ENCODE measurements at places on chromosomes 1 and 21.

- no peak for DNase-seq
Observed at GRCh38 chr1:55696181-55696754, 481.1 kb upstream of the USP24 start.

GRCh38 chr1:107145637-107146036, 4.8 kb downstream of the NTNG1 start:
- peak; percentile 17 for DNase-seq

GRCh38 chr1:169052727-169053126, 53.8 kb upstream of the ATP1B1 start:
- no peak for DNase-seq

- DNase-seq = no peak
Observed at GRCh38 chr1:60225486-60225885, 151.9 kb upstream of the C1orf87 start.

GRCh38 chr1:63643926-63644325, 50.7 kb downstream of the PGM1 start:
- DNase-seq = peak; percentile 98

DNA sequence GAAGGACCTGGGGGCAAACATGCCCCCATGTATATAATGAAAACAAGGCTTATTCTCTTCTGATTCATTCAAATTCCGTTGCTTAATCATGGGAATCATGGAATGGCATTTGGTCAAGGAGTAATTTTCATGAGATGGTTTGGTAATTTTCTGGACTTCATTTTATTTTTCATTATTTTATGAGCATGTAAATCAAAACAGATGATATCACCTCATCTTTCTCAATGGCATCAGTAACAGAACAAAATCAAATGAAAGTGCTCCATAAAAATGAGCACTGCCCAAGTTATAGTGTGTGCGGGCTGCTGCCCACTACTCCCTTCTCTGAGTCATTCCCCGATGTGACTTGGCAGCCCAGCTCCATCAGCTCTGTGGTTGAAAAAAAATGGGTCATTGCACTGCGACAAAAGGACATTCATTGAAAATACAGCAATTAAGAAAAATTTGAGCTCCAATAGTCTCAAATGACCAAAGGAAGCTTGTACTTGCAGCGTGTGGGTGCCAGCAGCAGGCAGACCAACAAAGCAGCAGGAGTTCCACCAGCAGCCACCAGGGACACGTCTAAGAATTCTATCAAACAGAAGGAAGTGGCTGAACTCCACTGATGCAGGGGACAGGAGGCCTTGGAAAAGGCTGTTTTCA, 84.3 kb upstream of the VAV3 start:
- DNase-seq = no peak

DNA sequence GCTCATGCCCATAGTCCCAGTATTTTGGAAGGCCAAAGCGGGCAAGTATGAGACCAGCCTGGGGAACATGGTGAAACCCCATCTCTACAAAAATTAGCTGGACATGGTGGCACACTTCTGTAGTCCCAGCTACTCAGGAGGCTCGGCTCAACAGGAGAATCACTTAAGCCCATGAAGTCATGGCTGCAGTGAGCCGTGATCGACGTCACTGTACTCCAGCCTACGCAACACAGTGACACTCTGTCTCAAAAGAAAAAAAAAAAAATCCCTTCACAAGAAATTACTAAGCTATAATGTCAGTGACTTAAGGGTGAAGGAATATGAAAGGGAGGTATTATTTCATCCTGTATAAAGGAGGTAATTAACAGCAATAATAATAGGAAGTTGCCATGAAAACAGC, 99.8 kb downstream of the ACBD6 start:
- no peak for DNase-seq

GRCh38 chr1:60636946-60637345, 445.4 kb upstream of the NFIA start:
- DNase-seq = peak; percentile 59

DNA sequence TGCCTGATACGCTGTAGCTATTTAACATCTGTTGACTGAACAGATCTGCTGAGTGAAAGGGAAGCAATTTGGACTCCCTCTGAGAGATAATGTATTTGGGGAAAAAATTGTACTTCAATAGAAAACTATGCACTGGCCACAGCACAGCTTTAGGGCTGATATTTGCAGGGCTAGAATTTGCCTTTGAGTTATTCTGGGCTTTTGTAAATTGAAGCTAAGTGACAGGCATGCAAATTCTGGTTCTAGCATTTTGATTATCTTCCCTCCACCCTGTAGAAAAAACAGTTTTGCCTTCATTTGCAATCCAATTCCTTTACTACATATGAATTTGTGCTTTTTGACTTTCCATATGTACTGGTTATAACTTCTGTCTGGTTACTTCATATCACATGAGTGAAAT, 7.9 kb downstream of the KYAT3 start:
- no peak for DNase-seq

DNA sequence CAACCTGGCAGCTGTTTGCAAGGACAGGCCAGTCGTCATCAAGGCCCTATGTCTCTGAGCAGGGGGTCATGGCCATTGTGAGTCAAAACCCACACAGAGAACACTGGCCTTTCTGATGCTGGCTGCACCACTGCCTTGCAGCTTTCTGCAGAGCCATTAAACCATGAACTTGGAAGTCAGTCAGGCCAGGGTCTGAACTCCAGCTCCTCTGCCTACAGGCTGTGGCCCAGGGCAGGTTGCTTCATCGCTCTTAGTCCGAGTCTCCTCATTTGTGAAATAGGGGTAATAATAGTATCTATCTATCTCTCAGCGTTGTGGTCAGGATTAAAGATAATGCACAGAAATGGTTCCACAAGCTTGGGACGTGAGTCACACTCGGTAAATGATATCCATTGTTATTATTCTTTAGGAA, 35.8 kb upstream of the HIVEP3 start:
- DNase-seq = no peak

DNA sequence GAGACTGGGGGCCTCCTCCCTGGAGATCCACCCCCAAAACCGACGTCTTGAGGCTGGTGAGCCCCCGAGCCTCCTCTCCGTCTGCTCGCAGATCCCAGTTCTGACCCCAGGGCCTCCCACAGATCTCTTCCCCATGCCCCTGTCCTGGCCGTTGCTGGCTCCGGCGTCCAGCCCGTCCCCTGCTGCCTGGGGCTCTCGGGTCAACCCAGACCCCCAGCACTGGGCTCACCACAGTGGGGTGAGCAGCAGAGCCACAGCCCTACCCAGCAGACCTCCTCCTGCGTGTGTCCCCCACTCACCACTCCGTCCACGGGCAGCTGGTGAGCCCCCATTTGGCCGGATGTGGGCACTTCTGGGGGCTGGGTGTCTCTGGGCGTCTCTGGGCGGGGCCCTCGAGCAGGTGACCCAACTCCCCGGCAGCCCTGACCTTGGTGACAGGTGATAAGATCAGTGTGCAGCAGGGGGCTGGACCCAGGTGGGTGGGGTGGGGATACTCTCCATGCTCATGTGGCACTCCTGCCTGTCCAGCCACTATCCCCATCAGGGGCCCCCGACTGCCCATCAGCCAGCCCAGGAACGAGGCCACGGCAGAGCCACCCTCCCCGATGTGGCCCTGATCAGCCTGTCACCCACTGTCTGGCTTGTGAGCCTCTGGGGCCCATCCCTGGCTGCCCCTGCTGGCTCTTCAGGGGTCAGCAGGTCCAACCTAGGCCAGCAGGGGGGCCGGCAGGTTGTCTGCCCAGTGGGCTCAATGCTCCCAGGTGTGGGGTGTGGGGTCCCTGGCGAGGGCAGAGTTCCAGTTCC, 709 bp downstream of the TNFRSF14 start:
- DNase-seq = no peak

GRCh38 chr1:203584035-203584434, 42.6 kb upstream of the ATP2B4 start:
- no peak for DNase-seq

DNA sequence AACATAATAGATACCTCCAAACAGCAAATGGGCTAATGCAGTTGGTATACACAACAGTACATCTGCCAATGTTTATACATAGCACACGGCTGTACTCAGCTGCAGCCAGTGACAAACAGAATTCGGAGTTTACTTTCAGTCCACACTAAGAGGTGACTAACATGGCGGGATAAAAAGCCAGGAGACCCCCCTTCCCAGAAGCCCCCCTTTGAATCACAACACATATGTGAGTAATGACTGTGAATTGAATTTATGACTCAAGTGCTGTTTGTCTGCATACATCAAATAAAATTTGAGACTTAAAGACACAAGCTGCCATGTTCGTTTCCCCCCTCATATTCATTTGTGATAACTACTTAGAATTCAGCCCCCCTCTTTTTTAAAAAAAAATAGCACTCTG, 113.2 kb downstream of the RUNX1 start:
- DNase-seq = no peak

- DNase-seq = no peak
Observed at GRCh38 chr1:230819976-230820375, 48.3 kb downstream of the C1orf198 start.

- no peak for DNase-seq
Observed at GRCh38 chr1:29504196-29504595, 267.9 kb downstream of the PTPRU start.

GRCh38 chr1:82762829-82763532, 962.2 kb downstream of the ADGRL2 start:
- DNase-seq = no peak

DNA sequence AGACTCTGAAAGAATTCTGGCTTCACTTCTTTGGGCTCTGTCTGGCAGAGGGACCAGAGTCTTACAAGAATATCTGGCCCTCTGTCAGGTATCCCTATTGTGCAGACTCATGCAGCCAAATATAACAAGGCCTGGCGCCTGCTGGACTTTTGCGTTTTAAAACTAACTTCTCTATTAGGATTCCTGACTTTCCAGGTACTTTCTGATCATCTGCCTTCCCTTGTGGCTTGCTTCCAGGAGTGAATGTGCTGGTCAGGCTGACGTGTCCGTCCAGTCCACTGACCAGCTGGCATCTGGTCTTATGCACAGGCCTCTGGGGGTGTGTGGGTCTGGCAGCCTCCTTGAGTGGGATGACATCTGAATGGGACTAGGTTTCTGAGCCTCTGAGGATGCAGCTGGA, 8.6 kb upstream of the RAB29 start:
- DNase-seq = no peak

DNA sequence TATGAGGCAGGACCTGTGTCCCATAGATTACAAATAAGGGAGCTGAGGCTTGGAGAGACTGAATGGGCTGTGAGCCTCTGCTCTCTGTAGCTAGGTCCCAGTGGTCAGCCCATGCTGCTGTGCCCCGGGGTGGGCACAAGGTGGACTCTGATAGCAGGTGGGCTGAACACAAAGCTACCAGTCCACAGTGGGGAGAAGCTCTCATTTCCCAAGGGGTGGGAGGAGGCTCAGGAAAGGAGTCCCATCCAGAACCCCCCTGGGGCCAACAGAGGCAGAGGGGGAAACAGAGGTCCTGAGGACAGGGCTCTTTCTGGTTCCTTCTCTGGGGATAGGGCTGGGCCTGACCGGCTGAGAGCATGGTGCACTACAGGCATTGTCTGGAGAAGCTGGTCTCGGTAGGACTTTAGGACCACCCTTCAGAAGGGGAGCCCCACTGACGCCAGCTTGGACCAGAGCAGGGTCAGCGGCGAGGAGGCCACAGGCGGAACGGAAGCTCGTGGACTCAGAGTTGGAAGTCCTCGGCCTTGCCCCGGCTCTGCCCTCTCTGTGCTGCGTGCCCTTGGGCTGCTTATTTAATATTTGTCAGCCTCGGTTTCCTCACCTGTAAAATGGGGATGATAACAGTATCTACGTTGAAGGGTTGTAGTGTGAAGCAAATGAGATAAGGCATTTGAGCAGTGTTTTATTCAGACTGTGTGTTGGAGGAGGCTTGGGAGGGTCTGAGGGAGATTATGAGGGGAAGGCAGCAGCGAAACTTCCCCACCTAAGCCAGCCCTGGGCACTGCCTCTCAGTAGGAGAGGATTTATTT, 26.6 kb downstream of the SDE2 start:
- DNase-seq = no peak

Data from NCI-H1105 treated with DMSO at 0.1 percent for 48 hours (cell line).